ENCODE measurements at places on chromosomes 1 and 21.

DNA sequence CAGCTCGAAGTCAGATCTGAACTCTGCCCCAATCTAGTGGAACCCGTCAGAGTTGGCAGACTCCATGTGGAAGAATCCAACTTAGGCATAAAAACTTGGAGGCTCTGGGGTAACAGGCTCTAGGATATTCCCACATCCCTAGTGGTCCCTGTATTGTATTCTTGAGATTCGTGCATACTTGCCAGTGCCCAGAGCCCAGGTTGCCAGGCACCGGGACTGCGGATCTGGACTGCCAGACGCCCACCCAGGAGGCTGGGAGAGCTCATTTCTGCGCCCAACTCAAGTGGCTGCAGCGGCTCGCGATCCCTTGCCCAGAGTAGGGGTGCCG is 1.1 kb downstream of the GRIK1 start:
- peaks cover 32% of the 10 kb centered on the region for H3K27me3 ChIP-seq
- no peak for DNase-seq
- H3K4me1 ChIP-seq = no peaks in the 10 kb centered on the region
- H3K4me3 ChIP-seq = no peak overlapping the region

GRCh38 chr1:101314244-101314643 is 77.4 kb downstream of the S1PR1 start:
- H3K27me3 ChIP-seq = no peaks in the 10 kb centered on the region
- peaks cover 7% of the 10 kb centered on the region for H3K4me1 ChIP-seq
- no peak overlapping the region for H3K4me3 ChIP-seq
- H3K27ac ChIP-seq = no peak overlapping the region
- DNase-seq = no peak
- no peaks in the 10 kb centered on the region for H3K36me3 ChIP-seq

DNA sequence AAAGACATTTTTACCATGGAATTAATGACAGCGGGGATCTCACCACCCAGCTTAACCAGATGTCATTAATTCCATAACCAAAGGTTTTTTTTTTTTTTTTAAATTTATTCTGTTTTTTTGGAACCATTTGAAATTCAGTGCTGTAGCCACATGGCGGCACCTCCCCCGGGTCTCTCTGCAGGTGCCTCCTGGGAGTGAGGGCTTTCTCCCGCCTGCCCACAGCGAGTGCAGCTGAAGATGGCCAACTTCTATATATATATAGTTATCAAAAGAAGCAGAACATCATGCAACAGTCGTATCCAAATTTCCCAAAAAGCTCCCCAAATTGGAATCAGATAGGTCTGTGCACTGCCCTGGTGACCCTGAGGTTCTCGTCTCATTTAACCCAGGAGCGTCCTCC is 3.6 kb downstream of the KRTAP10-8 start:
- DNase-seq = no peak
- no peak overlapping the region for H3K4me3 ChIP-seq
- H3K27ac ChIP-seq = no peak overlapping the region

GRCh38 chr1:222767152-222767571 is 30.2 kb downstream of the FAM177B start:
- no peak overlapping the region for H3K27ac ChIP-seq
- H3K36me3 ChIP-seq = no peaks in the 10 kb centered on the region
- no peaks in the 10 kb centered on the region for H3K4me1 ChIP-seq
- no peak overlapping the region for H3K4me3 ChIP-seq

DNA sequence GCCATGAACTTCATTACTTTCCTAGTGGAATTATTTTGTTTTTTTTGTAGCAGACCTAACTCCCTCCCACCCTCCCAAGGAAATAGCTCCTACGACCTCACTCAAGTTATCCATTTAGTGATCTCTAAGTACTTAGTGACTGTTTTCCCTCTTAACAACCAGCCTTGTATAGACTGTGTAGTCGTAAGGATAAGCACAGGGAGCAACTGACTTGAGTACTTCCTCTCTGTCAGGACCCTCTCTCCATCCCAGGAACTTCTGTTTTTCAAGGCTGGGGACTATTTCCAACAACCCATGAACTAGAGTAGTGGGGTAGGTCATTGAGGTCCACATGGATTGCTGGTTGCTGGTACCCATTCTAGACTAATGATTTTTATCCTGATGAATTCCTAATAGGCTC is 1.9 kb downstream of the AGO1 start:
- H3K27ac ChIP-seq = no peak overlapping the region
- no peaks in the 10 kb centered on the region for H3K27me3 ChIP-seq
- DNase-seq = no peak
- peaks cover 40% of the 10 kb centered on the region for H3K4me1 ChIP-seq
